Mesendoderm (in vitro differentiated cells): ENCODE measurements at places on chromosomes 11 and 22.

GRCh38 chr11:15764326-15764725 lies 592.0 kb downstream of the SOX6 start:
- no peak for DNase-seq

- DNase-seq: no peak
Measured at GRCh38 chr22:29463629-29464028, 16.4 kb upstream of the NEFH start.

DNA sequence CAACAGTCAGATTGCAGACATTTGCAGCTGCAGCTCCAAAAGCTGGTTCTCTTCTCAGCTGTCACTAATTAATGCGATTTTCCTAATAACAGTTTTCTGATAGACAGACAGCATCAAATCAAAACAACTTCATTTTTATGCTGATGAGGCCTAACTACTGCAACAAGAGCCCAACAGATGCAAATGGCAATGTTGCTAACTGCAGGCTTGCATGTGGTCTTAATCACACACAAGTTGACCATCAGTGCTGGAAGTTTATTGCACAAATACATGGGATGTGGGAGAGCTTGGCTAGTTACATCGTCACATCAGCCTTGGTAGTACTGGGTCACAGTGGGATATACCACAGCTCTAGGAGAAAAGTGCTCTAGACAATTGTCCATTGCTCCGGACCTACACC lies 99.2 kb downstream of the SPON1 start:
- DNase-seq: no peak

DNA sequence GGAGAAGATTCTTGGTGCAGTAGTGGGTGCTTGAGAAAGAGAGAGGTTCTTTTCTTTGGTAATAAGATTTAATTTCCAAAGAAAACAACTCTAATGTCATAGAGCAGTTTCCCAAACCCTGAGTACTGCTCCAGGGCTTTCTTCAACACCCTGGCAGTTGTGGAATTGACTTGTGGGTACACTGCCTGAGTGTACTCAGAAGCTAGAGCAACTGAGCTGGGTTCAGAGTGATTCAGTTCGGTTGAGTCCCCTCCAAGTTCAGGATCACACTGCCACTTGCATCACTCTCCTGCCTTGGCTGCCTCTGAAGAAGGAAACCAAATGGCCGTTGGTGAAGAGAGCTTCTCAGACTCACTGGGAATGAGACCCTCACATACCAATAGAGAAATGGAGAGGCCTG lies 5.3 kb downstream of the DMC1 start:
- DNase-seq: no peak

GRCh38 chr22:29016067-29016938 lies 45.3 kb downstream of the C22orf31 start:
- no peak for DNase-seq

- no peak for DNase-seq
Measured at GRCh38 chr11:41533761-41534160, 74.3 kb upstream of the LRRC4C start.

DNA sequence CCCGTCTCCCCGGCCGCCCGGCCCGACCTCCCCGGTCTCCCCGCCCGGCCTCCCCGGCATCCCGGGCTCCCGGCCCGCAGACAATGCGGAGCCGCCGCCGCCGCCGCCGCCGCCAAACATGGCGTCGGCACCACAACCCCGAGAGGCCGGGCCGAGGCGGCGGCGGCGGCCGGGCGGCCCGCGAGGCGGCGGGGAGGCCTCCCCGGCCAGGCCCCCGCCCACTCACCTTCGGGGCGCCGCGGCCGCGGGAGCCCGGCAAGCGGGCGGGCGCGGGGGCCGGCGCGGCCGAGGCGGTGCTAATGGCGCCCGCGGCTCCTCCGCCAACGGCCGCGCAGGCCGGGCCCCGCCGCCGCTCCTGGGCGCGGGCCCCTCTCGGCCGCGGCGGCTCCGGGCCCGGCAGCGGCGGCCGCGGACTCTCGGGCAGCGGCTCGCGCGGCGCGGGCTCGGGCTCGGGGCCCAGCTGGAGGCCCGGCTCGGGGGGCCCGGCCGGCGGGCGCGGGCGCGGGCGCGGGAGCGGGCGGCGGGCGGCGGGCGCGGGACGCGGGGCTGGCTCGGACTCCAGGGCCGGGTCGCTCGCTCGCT lies 311 bp downstream of the BRD1 start:
- no peak for DNase-seq

DNA sequence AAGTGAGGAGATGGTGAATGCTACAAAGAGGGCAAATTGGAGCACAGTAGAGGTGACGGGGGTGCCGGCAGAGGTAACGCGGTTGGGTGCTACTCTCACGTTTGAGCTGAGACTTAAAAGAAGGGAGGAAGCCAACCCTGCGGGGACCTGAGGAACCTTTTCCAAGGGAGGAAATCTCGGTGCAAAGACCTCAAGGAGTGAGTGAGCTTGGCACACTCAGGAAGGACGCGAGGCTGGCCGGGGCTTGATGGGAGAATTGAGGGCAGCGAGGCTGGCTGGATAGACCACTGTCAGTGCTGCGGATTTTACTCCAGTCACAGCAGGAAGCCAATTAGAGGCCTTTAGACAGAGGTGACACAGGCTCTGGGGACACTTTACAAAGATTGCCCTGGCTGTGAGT lies 25.0 kb downstream of the TSKU start:
- no peak for DNase-seq

GRCh38 chr11:12160231-12160630 lies 49.8 kb downstream of the MICAL2 start:
- no peak for DNase-seq

DNA sequence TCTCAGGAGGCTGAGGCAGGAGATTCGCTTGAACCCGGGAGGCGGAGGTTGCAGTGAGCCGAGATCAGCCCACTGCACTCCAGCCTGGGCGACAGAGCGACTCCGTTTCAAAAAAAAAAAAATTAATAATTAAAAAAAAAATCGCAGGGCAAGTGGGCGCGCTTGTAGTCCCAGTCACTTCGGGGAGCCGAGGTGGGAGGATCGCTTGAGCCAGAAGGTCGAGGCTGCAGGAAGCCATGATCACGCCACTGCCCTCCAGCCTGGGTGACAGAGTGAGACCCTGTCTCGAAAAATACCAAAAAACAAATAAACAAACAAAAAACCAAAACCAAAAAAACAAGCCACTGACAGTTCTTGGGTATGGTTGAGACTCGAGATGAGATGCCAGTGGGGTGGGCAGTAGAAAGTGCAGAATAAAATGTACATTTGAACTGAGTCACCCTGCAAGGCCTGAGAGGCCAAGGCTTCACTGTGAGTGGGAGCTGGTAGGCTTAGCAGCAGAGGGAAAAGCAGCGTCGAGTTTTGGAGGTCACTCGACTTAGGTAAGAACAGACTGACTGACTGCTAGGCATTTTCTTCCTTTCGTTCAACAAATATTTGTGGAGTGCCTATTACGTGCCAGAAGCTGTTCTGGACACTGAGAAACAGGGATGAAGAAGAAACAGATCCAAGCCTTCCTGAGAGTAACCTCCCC lies 635 bp upstream of the LDHA start:
- no peak for DNase-seq

GRCh38 chr11:111846636-111847035 lies 24.7 kb downstream of the ALG9 start:
- DNase-seq: peak; percentile 30

DNA sequence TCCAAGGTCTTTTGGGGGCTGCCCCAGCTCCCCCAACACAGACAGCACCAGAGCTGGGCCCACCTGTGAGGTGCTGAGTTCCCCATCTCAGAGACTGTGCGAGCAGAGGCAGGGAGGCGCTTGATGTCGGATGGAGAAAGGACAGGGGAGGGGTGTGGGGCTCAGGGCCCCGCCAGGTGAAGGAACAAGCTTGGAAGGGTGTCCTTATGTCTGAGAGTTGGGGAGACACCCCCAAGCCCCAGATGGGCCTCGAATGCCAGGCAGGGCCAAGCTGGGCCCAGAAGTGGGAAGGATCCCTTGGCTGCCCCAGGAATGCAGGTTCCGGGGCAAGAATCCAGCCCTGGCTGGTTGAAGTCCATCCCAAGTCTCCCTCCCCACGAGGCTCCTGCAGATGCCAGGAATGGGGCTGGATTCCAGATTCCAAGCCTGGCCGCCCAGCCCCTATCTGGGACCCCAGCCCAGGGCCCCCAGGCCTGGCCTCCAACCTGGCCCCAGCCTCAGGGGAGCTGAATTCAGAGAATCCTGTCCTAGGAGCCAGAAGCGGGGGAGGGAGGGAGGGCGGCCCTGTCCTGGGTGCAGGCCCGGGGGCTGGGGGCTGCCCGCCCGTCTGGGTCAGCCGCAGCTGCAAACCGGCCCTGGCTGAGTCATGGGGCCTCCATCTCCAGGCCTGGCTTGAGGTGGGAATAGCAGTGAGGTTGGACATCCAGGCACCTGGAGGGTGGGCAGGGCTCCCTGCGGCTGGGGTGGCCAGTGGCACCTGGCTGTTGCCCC lies 50.9 kb downstream of the CDKN1C start:
- DNase-seq: no peak

DNA sequence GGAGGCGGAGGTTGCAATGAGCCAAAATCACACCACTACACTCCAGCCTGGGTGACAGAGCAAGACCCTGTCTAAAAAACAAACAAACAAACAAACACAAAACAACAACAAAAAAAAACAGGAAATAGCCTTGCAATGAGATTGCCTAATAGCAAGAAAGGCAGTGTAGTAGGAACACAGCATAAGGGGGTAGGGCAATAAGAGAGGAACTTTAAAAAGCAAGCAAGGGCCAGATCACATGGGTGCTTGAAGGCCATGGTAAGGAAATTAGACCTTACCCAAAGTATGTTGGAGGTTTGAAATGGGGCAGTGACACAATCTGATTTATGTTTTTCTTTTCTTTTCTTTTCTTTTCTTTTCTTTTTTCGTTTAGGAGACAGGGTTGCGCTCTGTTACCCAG lies 34.7 kb upstream of the NRIP3 start:
- DNase-seq: no peak

DNA sequence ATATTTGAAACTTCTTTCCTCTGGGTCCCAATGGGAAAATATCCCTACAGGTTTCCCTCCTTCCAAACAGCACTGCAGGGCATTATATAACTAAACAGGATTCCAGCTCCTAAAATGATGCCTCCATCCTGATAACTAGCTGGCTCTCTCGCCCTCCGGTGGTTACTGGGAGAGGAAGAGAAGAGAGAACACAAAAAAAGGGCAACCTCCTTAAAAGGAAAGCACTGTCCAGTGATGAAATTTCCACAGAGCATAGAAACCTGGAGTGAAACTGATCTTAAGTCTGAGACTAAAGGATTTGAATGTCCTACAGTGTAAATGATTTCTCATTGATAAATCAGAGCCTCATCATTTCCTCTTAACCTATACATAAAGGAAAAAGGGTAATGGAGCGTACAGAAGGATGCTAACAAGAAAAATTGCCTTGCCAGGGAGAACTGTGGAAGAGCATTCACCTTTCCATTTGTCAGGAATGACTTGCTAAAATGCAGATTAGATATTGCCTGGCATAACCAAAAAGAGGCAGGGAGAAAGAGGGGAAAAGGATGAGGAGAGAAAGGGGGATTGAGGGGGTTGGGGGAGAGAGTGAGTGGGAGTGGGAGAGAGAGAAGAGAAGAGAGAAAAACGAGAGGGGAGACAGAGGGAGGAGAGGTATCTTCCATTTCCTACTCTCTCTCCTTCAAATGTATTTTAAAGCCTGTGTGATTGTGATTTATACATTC lies 121.3 kb downstream of the APOL5 start:
- peak; percentile 76 for DNase-seq

DNA sequence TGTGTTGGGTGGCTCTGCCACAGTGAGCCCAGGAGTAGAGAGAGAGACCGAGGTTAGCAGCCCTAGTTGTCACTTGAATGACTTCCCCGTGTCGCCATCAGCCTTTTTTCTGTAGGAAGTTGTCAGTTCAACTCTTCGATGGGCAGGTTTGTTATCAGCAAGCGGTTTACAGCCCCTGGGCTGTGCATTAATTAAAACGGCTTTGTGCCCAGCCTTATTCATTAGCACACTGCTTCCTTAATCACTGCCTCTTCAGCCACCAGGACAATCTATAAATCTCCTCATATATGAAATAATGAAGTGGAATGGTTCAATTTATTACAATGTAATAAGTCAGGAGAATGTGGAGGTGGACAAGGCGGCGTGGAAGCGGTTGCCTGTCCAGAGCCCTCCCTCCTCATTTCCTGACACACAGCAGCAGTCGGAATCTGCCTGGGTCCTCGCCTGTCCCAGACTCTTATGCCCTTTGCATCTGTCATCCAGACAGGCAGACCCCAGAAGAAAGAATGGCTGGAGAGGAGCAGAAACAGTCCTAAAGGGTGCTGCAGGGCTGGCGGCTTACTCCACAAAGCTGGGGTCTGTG lies 122.4 kb upstream of the OPCML start:
- no peak for DNase-seq

DNA sequence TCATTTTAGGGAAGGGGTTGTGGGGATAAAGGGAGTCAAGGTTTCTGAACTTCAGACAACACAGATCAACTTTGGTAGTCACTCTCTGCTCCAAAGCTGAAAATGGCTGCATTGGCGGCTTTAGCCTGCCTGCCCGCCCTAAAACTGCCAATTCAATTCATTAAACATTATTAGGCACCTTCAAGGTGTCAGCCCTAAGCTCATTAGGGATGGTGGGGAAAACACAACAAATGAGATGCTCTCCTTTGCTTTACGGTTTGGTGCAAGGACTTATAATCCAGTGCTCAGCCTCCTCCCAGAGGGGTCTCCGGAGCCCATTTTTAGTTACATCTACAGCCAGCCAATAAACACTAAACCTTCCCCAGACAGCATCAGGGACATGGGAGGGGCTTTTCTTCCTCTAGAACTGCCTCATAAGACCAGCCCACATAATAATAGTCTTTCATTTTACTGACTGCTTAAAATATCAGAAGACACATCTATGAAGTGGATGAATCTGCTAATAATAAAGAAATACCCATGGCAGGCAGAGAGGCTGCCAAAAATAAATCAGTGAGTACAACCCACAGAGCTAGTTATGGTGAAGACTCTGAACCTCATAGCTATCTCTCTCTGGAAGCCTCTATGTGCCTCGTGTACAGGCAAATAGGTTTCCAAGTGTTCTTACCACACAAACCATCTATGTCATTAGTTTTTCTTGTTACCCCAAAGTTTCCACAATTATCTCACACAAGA lies 102.8 kb upstream of the NCAM1 start:
- no peak for DNase-seq

DNA sequence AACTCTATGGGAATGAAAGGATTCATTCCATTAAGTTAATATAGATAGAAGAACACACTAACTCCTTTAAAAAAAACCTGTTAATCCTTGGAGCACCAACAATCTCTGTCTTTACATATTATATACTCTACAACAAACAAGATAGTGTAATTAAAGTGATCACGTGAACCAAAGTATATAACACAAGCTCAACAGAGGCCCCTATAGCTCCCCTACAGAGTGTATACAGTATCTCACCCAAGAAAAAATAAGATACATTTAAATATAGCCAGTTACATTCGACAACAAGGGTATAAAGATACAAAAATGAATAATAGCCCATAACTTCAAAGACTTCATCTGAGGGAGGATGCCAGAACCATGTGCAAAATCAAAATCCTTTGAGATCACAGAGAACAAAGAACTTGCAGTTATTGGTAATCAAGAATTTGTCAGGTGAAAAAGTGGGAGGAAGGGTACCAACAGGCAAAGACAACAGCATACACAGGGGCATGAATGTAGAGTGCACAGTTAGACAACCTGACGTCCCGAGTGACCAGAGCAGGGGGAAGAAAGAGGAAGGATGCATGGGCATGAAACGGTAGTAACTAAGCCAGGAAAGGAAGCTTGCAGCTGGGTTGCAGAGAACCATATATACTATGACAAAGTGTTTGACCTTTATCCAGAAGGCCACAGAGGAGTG lies 4.7 kb downstream of the FCHSD2 start:
- no peak for DNase-seq
